HepG2 (cell line): ENCODE measurements at places on chromosomes 4 and X. TPM values are rescaled to one million over a fixed set of nuclear protein-coding genes. Genes with fewer than 3 reads are reported as not detected.

The EXOC1L gene
- total RNA-seq, result not detected in 2 replicates

The MAOB gene
- total RNA-seq, result 11.0 and 22.5 TPM in 2 replicates

The NKRF gene
- 6.0 and 12.2 TPM in 2 replicates for total RNA-seq

The SPANXD gene
- not detected in 2 replicates for total RNA-seq

The OPRPN gene
- total RNA-seq, result not detected in 2 replicates

The PCDH10 gene
- not detected in 2 replicates for total RNA-seq

The SPANXN2 gene
- total RNA-seq, result not detected in 2 replicates

The CT45A6 gene
- total RNA-seq, result not detected in 2 replicates

The ATOH1 gene
- total RNA-seq, result not detected in 2 replicates

The TBL1X gene
- 17.6 and 23.9 TPM in 2 replicates for total RNA-seq

The SSX3 gene
- not detected in 2 replicates for total RNA-seq

The IL21 gene
- not detected in 2 replicates for total RNA-seq

GRCh38 chr4:142778900-142779299 is 67.2 kb downstream of the INPP4B start:
- H3K4me3 ChIP-seq, result no peak overlapping the region
- DNase-seq, result no peak
- H3K27me3 ChIP-seq, result no peaks in the 10 kb centered on the region
- no peaks in the 10 kb centered on the region for H3K4me1 ChIP-seq
- no peak overlapping the region for H3K27ac ChIP-seq

- no peak overlapping the region for H3K4me3 ChIP-seq
- DNase-seq, result no peak
- no peaks in the 10 kb centered on the region for H3K27me3 ChIP-seq
- H3K27ac ChIP-seq, result no peak overlapping the region
These were observed 166.6 kb downstream of the EFNB1 start for GRCh38 chrX:68995386-68995779.

DNA sequence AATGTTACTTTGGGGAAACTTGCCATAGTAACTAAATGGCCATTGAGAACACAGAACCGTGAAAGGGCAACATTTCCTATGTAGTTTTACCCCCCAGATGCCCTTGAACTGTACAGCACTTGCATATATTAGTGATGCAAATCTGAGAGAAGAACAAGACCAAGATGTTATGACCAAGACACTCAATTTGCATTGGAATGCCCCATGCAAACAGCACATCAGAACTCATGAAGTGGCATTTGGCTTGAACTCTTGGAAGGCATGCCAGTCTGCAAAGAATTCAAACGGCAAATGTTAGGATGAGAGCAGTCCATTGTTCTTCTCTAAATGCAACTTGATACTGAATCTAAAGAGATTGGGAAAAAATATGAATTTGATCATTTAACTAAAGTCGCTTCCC is 139.4 kb upstream of the CXorf66 start:
- no peaks in the 10 kb centered on the region for H3K27me3 ChIP-seq
- H3K36me3 ChIP-seq, result no peaks in the 10 kb centered on the region
- H3K4me3 ChIP-seq, result no peak overlapping the region
- no peaks in the 10 kb centered on the region for H3K4me1 ChIP-seq
- no peak for DNase-seq

- H3K4me3 ChIP-seq, result no peak overlapping the region
- no peaks in the 10 kb centered on the region for H3K36me3 ChIP-seq
- no peaks in the 10 kb centered on the region for H3K27me3 ChIP-seq
- H3K4me1 ChIP-seq, result no peaks in the 10 kb centered on the region
- DNase-seq, result no peak
These were observed 97.2 kb downstream of the GUCY2F start for GRCh38 chrX:109384699-109385098.

GRCh38 chr4:20196476-20196875 is 55.2 kb upstream of the SLIT2 start:
- no peaks in the 10 kb centered on the region for H3K4me1 ChIP-seq
- no peak overlapping the region for H3K4me3 ChIP-seq
- no peak overlapping the region for H3K27ac ChIP-seq
- no peak for DNase-seq

- H3K27me3 ChIP-seq, result no peaks in the 10 kb centered on the region
- no peaks in the 10 kb centered on the region for H3K4me1 ChIP-seq
- no peak for DNase-seq
- H3K4me3 ChIP-seq, result no peak overlapping the region
- no peak overlapping the region for H3K27ac ChIP-seq
These were observed 24.7 kb upstream of the EPGN start for GRCh38 chr4:74283614-74284013.

GRCh38 chrX:100435726-100436125 is 25.7 kb upstream of the PCDH19 start:
- H3K27me3 ChIP-seq, result no peaks in the 10 kb centered on the region
- H3K36me3 ChIP-seq, result no peaks in the 10 kb centered on the region
- no peaks in the 10 kb centered on the region for H3K4me1 ChIP-seq
- no peak overlapping the region for H3K4me3 ChIP-seq
- no peak for DNase-seq

DNA sequence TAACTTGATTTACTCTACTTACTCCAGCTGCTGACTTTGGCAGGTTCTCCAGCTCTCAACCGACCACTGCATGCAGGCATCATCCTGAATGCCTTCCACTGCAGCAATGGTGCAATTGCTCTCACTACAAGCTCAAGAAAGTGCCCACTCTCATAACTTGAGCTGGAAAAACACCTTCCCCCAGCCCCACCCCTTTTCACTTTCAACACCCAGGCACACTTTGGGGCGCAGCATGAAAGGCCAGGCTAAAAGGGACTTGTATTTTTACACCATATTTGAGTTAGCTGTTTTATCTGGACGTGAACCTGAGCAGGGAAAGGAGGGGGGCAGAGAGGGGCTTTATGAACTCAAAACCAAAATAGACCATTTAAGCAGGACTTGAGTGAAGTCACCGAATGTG is 274.5 kb downstream of the RAB28 start:
- no peak overlapping the region for H3K4me3 ChIP-seq
- H3K4me1 ChIP-seq, result peaks cover 16% of the 10 kb centered on the region
- no peaks in the 10 kb centered on the region for H3K36me3 ChIP-seq
- DNase-seq, result no peak
- no peak overlapping the region for H3K27ac ChIP-seq

DNA sequence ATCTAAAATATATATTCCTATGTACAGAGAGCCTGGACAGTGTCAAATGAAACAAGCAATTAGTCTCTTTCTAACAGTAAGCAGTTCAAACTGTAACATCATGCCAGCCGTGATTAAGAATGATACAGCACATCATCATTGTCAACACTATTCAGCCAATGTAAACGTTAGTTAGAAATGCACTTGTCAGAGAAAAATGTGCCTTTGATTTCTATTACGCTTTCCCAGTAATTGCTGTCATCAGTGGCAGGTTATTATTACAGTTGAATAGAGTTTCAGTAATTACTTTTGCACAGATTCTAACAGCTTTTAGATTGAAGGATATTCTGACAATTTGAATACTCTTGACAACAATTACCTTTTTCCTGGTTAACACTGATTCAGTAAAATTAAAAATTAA is 1007.1 kb downstream of the SH3BGRL start:
- no peak overlapping the region for H3K27ac ChIP-seq
- no peaks in the 10 kb centered on the region for H3K36me3 ChIP-seq
- no peak overlapping the region for H3K4me3 ChIP-seq
- DNase-seq, result no peak

GRCh38 chr4:139912445-139912844 is 241.5 kb downstream of the MAML3 start:
- H3K4me1 ChIP-seq, result peaks cover 35% of the 10 kb centered on the region
- H3K4me3 ChIP-seq, result no peak overlapping the region
- H3K36me3 ChIP-seq, result no peaks in the 10 kb centered on the region

DNA sequence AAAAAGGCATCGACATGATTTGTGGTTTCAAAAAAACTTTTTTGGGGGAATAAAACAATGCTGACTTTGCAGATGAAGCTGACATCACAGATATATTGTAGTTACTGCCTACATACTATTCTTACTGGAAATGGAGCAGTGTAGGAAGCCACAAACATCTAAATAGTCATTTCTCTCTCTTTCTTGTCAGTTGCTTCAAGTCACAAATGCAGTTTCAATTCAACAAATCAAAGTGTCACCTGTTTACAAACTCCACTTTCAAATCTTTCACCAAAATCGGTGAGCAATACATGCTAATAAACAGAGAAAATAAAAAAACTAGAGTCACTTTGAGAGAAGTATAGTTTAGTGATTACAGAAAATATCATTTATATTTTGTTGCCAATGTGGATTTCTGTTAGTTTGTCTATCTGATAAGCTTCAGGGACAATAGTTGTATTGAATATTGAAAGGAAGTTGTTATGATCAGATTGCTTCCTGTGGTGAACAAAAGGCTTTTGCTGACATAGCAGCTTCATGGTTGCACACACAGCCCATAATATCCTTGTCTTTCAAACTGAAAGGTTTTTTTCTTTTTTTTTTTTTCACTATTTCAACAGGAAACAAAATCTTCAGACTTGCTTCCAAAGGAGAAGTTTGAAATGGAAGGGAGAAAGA is 49.7 kb upstream of the PTPN13 start:
- no peaks in the 10 kb centered on the region for H3K27me3 ChIP-seq
- H3K27ac ChIP-seq, result no peak overlapping the region
- no peaks in the 10 kb centered on the region for H3K4me1 ChIP-seq
- no peak for DNase-seq

DNA sequence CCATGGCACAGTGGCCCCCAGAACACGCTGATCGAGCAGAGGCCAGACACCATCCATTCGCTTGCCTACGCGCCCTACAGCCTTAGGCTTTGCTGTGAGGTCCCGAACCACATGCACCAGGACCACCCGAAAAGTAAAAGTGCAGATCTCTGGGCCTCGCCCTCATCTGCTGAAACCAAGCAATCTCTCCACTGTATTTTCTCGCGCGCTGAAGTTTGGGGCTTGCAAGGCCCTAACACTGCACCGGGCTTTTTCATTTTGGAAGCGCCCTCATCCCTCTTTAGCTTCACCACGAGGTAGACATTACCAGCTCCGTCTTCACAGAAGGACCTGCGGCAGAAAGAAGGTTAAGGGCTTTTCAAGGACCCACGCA is 21.2 kb downstream of the NKX3-2 start:
- H3K27me3 ChIP-seq, result peaks cover 60% of the 10 kb centered on the region; the same call in 2 of the 3 replicates
- H3K36me3 ChIP-seq, result no peaks in the 10 kb centered on the region
- no peak overlapping the region for H3K27ac ChIP-seq

GRCh38 chr4:109574443-109574850 is 14.4 kb downstream of the MCUB start:
- no peaks in the 10 kb centered on the region for H3K4me1 ChIP-seq
- no peak overlapping the region for H3K4me3 ChIP-seq
- no peak overlapping the region for H3K27ac ChIP-seq
- H3K36me3 ChIP-seq, result no peaks in the 10 kb centered on the region
- no peaks in the 10 kb centered on the region for H3K27me3 ChIP-seq
- DNase-seq, result peak; percentile 42

DNA sequence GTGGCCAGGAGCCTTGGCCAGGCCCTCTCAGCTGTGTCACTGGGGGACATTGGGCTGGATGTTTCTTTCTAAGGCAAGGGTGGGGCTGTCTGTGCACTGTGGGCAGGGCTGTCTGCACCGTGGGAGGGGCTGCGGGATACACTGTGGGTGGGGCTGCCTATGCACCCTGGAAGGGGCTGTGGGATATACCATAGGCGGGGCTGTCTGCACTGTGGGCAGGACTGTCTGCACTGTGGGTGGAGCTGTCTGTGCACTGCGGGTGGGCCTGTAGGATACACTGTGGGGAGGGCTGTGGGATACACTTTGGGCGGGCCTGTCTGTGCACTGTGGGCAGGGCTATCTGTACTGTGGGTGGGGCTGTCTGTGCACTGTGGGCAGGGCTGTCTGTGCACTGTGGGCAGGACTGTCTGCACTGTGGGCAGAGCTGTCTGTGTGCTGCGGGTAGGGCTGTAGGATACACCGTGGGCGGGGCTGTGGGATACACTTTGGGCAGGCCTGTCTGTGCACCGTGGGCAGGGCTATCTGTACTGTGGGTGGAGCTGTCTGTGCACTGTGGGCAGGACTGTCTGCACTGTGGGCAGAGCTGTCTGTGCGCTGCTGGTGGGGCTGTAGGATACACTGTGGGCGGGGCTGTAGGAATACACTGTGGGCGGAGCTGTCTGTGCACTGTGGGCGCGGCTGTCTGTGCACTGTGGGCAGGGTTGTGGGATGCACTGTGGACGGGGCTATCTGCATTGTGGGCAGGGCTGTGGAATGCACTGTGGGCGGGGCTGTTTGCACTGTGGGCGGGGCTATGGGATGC is 31.1 kb downstream of the ACOX3 start:
- H3K27me3 ChIP-seq, result no peaks in the 10 kb centered on the region
- H3K4me3 ChIP-seq, result no peak overlapping the region
- no peak overlapping the region for H3K27ac ChIP-seq
- H3K36me3 ChIP-seq, result peaks cover 7% of the 10 kb centered on the region
- no peaks in the 10 kb centered on the region for H3K4me1 ChIP-seq
- DNase-seq, result no peak

GRCh38 chr4:159049780-159050375 is 53.0 kb upstream of the RAPGEF2 start:
- H3K4me3 ChIP-seq, result no peak overlapping the region
- DNase-seq, result no peak
- H3K4me1 ChIP-seq, result peaks cover 31% of the 10 kb centered on the region
- H3K27ac ChIP-seq, result no peak overlapping the region

DNA sequence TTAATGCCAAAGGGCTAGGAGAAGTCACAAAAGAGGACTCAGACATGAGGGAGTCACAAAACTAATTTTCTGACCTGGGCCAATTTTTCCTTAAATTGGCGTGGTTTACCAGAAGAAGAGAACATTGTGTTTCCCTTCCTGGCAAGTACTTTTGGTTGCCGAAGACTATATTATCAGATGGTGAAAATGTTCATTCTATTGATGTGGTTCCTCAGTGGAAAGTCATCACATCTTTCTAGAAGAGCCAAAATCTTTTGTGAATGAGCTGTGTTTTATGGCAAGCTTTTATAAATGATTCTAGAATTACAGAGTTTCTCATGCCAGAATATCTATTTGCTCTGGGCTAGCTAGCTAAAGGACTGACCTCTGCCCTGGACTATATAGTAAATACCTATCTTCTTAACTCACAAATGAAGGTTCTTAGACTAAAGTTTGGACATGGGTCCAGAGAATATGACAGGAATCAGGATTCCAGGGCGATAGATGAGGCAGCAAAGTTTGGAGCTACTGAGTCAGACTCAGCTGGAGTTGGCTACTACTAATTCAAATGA is 288.9 kb downstream of the IL1RAPL2 start:
- no peaks in the 10 kb centered on the region for H3K27me3 ChIP-seq
- H3K36me3 ChIP-seq, result no peaks in the 10 kb centered on the region
- H3K4me1 ChIP-seq, result no peaks in the 10 kb centered on the region
- no peak overlapping the region for H3K27ac ChIP-seq
- DNase-seq, result no peak

- no peak overlapping the region for H3K4me3 ChIP-seq
- H3K27me3 ChIP-seq, result peaks cover 57% of the 10 kb centered on the region; the same call in 2 of the 3 replicates
- H3K27ac ChIP-seq, result no peak overlapping the region
- DNase-seq, result no peak
- no peaks in the 10 kb centered on the region for H3K4me1 ChIP-seq
These were observed 6.4 kb downstream of the NKX6-1 start for GRCh38 chr4:84492737-84493091.

DNA sequence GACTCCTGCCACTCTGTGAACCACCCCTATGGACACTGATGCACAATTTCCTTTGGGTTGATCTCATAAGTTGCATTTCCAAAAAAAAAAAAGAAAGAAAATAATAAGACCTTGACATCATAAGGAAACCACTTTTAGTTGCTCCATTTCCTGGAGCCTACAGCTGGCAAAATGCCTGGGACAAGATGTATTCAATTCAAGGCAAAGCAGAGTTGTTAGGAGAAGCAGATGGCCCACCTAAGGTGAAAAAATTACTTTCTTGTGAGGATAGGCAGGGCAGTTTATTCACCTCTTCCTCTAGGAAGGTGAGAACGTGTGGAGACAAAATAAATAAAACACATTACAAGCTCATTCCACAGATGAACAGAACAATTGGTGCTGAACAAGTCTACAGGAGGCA is 14.1 kb upstream of the SCRG1 start:
- H3K27me3 ChIP-seq, result no peaks in the 10 kb centered on the region
- no peak overlapping the region for H3K27ac ChIP-seq
- DNase-seq, result no peak
- no peak overlapping the region for H3K4me3 ChIP-seq
- H3K4me1 ChIP-seq, result no peaks in the 10 kb centered on the region
- H3K36me3 ChIP-seq, result no peaks in the 10 kb centered on the region
